ENCODE measurements at places on chromosomes 7 and 10.

- no peak for ATAC-seq
Observed at GRCh38 chr7:137755846-137756651, 90.7 kb downstream of the DGKI start.

- ATAC-seq = no peak
Observed at GRCh38 chr10:3825244-3825643, 40.2 kb upstream of the KLF6 start.

DNA sequence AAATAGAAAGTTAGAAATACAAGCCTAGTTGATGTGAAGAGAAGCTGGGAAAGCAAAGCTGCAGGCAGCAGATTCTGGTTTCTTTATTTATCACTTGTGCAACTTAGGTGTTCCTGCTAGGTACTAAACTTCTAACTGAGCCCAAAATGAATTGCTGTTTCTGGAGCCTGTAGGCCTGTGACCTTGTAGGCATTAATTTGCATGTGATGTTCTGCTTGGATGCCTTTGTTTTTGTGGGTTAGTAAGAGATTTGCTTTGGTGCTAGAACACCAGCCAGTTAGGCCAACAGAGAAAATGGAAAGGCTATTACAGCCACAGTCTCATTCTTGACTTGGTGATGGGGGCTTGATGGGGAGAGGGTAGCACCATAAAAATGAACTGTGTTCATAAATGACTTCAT, 370.7 kb downstream of the PPP1R3A start:
- no peak for ATAC-seq

- peak; percentile 76 for ATAC-seq
Observed at GRCh38 chr7:2760098-2760889, 72.3 kb downstream of the AMZ1 start.

DNA sequence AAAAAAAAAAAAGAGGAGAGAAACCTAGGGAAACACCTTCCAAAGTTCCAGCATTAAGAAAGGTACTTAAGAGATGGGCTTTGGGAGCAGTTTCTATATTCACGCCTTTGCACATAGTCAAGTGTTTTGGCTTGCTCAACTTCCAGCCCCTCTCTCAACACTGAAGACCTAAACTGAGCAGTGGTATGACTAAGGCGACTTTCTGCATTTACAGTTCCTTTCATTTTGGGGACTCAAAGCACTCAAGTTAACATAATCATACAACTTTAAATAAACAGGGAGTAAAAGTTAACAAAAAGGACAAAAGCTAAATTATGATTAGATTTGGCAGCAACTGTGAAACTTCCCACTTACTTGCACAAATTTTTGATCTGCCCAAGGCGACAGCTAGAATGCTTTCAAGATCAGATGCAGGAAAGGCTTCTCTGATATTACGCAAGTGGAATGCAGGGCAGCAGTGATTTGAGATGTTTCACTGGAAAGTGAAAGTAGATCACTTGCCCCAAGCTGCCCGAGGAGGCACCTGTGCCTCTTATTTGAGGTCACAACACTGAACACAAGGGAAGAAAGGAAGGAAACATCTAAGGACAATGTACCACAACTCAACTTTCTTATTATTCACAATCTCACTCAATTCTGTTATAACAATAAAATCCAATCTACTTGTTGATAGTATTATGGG, 199.5 kb downstream of the SKAP2 start:
- peak; percentile 26 for ATAC-seq

DNA sequence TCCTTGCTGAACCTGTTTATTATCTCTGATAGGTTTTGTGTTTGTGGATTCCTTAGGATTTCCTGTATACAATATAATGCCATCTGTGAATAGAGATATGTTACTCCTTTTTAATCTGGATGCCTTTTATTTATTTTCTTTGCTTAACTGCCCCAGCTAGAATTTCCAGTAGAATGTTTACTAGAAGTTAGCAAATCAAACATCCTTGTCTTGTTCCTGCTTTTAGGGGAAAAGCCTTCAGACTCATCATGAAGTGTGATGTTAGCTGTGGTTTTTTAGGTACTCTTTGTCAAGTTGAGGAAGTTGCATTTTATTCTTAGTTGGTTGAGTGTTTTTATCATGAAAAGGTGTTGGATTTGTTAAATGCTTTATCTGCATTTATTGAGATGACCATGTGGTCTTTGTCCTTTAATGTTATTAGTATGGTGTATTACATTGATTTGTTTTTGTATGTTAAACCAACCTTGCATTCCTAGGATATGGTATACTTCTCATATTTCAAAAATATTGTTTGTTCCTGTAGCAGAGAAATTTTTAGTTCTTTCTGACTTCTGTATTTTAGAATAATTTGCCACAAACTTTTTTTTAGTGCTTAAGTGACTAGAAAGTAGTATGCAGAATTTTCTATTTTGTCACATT, 24.3 kb downstream of the PPP2R2D start:
- no peak for ATAC-seq

DNA sequence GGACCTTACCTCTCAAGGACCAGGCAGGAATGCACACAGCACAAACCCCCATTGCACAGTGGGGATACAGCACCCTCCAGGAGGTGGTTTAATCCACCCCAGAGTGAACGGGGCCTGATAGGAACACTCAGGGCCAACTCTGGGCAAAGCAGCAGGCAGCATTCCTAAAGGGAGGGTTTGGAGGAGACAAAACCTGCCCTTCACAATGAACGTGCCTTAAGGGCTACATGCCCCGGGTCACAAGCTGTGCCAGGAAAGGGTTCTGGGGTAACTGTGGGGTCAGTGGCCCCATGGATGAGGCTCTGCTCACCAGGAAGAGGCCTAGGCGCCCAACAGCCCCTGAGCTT, 1.1 kb downstream of the GPRIN2 start:
- ATAC-seq = peak; percentile 1

GRCh38 chr7:102444961-102445673, 11.7 kb downstream of the ORAI2 start:
- no peak for ATAC-seq

DNA sequence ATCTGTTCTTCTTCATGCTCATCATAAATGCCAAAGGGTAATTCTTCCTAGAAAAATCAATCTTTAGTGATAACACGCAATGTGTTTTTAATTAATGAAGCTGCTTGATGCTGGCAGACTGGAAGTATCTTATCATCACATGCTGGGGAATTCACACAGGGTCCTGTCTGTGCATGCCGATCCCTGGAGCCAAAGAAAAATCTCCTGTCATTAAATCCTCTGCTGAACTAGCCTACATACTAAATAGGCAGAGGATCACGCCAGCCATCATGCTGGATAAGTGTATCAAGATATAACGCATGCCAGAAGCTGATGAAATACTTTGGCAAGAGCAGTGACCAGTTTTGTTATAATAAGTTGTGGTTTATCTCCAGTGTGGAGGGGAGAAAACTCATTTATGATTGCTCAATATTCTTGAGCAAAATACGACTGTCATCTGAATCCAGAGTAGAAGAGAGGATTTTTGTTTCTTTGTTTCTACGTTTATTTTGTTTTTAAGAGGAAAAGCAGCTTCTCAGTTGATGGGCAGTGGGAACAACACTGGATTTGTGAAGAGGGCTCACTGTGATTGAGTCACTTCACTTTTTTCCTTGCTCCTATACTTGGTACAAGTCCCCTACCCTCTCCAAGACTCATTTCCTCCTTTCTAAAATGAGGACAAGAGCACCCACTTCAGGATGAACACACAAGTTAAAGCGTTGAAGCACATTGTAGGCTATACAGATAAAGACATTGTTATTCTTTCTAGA, 649.1 kb downstream of the TNS3 start:
- peak; percentile 68 for ATAC-seq

- ATAC-seq = no peak
Observed at GRCh38 chr10:132721725-132722124, 64.2 kb downstream of the NKX6-2 start.

DNA sequence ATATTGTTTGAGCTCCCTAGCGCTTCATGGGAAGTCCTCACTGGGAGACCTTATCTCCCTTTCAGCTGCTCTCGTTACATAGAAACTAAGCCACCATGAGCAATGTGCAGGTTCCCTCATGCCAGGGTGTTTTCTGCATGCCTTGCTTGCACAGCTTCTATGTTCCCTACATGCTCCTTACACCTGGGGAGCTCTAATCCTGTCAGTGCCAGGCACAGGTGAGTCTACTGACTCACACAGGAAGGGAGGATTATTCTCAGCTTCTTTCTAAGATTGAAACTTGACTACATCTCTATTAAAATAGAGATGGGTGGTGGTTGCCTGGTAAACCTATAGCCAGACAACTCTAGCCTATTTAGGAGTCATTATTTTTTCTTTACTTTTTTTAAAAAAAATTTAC, 375.7 kb upstream of the CDC14C start:
- peak; percentile 100 for ATAC-seq

- ATAC-seq = no peak
Observed at GRCh38 chr7:55574051-55574717, 1.9 kb upstream of the VOPP1 start.

DNA sequence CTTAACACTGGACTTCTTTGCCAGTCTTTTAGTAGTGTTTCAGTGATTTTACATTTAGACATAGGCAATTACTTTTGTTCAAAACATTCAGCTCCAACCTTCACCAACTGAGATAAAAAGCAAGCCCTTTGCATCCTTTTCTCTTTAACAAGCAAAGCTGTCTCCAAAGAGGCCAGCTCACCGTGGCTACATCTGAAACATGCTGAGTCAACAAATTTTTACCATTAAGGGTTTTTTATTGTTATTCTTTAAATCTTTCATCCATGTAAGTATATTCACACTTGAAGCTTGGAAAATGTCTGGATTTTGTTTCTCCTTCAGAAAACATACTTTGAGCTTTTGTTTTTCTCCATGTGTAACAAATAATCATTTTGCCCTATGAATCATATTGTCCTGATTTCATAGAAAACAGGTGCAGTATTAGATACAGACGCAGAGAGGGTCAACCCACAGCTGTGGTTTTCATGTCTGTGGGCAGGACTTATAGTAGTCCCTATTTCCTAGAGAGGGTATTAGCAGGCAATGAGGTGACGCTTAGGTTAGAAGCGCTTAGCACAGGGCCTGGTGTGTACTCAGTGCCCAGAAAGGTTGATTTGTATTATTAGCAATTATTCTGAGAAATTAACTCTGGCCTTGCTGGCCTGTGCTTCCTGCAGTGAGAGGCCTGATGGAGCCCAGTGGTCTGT, 99.5 kb downstream of the MKI67 start:
- no peak for ATAC-seq

DNA sequence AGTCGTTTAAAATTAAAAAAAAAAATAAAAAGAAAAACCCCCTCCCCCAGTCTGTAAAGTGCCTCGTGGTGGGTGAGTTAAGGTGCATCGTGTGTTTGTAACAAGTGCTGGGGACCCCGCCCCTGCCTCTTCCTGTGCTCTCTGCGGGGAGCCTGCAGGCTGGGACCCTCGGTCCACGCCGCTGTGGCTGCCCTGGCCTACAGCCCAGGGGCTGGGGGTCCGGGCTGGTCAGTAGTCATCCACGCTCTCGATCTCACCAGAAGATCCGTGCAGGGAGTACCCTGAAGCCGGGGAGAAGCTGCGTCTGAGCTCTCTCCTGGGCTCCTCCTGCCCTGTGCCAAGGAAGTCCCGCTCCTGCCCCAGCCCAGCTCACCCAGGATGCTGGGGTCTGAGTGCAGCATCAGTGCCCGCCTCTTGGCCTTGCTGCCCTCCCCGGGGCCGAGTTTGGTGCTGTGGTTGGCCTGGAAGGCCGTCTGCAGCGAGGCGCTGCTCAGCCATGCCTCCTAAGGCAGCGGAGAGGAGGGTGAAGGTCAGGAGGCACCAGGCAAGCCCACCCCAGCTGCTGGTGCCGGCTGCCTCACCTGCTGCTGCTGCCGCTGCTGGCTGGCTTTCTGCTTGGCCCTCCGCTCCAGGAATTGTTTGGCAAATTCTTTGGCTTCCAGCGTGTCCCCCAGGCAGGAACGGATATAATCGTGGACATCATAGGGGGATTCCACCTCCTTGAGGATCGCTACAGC, 8.1 kb downstream of the GNB2 start:
- ATAC-seq = peak; percentile 0

DNA sequence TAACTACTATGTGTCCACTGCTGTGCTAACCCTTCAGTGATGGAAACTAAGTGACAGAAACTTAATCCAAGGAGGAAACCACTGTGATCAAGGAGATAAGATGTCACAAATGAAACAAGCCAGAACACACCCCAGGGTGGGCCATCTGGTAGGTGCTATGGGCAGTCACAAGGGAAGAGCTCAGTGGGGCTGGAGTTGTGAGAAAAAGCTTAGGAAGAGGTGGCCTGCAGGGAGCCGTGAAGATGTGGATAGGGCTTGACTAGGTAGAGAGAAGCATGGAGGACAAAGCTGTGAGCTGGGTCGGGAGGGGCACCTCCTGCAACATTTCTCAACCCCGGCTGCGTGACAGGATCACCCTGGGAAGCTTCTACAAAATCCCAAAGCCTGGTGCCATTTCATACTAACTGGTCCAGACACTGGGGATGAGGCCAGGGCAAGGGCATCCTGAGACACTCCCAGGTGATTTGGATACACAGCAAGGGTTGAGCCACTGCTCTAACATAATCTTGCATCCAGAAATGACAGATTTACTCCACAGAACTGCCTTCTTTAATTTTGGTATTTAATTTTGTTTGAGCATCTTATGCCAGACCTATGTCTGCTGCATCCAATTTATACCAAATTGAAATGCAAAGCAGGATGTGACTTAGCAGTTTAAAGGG, 69.3 kb downstream of the OSBPL3 start:
- ATAC-seq = no peak

DNA sequence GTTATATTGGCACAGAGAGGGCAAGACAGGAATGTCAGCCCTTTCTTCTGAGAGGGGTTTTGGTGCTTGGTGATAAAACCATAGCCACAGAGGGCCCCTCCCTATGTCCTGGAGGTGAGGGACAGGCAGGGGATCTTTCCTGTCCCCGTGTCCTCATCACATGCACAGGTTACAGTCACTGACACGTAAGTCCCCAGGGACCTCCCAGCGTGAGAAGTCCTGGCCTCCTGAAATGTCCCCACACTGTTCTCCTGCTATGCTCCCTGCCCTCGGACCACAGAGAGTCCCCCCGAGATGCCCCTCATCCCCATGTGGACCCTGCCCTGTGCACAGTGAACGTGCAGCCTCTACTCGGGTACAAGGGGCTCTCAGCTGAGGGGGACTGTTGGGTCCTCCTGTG, 260.4 kb downstream of the ZMYND11 start:
- ATAC-seq = no peak

DNA sequence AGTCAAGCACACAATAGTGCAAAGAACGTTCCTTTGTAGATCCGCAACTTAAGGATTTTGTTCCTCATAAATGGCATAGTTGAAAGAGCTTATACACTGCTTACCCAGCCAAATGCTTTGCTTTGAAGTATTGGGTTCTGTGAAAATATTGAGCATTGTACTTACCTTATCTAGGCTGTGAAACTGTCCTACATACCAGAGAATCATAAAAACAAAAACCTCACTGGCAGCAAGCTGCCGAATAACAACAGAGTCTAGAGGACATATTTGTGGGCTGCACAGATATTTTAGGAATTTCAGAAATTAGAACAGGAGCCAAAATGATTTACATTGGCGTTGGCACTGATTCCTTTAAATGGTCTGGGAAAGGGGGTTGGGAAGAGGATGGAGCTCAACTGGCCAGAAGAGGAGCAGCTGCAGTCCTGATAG, 174.8 kb downstream of the RTKN2 start:
- no peak for ATAC-seq

- no peak for ATAC-seq
Observed at GRCh38 chr7:20439416-20440185, 108.9 kb downstream of the ITGB8 start.

GRCh38 chr7:157271991-157272324, 64.8 kb upstream of the DNAJB6 start:
- peak; percentile 63 for ATAC-seq

All from esophagus mucosa (tissue), 1 donor.